Heart right ventricle (tissue), 16 donors: ENCODE measurements at places on chromosomes 2 and 18.

DNA sequence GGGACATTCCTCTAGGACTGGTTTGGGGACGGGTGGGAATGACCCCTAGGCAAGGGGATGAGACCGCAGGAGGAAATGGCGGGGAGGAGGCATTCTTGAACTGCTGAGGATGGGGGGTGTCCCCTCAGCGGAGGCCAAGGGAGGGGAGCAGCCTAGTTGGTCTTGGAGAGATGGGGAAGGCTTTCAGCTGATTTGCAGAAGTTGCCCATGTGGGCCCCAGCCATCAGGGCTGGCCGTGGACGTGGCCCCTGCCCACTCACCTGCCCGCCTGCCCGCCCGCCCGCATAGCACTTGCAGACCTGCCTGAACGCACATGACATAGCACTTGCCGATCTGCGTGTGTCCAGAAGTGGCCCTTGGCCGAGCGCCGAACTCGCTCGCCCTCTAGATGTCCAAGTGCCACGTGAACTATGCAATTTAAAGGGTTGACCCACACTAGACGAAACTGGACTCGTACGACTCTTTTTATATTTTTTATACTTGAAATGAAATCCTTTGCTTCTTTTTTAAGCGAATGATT lies 4.9 kb downstream of the INHBB start:
- DNase-seq = no peak

GRCh38 chr2:181642086-181642485 lies 14.8 kb downstream of the CERKL start:
- DNase-seq = no peak

GRCh38 chr2:198657512-198658121 lies 800.1 kb downstream of the SATB2 start:
- DNase-seq = no peak

DNA sequence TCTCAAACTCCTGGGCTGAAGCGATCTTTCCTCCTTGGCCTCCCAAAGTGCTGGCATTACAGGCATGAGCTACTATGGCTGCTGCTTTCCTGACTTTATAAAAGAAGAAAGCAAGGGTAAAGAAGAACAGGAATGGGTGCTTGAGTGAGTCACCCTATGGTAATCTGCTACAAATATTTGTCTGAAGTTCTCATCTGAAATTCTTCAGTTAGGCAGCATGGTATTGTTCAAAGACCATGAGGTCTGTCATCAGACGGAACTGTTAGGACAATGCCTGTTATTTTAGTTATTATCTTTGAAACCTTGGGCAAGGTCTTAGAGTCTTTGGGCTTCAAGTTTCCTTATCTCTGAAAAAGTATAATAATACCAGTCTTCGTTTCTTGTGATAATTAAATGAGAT lies 695.8 kb downstream of the RNF144A start:
- no peak for DNase-seq

DNA sequence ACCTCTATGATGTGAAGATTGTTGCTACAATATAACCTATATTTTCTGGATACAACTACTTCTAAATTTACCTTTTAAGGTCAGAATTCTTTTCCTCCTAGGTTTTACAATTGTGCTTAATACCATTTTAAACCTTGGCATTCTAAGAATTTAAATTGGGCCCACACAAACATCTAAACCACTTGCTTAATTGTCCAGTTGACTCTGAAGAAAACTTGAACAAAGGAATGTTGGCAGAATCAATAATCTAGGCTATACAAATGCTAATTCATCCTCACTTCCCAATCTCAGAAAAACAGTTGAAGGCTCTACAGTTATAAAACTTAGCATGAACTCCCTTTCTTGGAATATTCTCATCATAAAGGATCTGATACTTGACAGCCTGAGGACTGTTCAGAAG lies 84.3 kb downstream of the RPRM start:
- DNase-seq = no peak

- DNase-seq = no peak
These were observed 156.1 kb downstream of the FAM210A start for GRCh38 chr18:13570216-13570615.

DNA sequence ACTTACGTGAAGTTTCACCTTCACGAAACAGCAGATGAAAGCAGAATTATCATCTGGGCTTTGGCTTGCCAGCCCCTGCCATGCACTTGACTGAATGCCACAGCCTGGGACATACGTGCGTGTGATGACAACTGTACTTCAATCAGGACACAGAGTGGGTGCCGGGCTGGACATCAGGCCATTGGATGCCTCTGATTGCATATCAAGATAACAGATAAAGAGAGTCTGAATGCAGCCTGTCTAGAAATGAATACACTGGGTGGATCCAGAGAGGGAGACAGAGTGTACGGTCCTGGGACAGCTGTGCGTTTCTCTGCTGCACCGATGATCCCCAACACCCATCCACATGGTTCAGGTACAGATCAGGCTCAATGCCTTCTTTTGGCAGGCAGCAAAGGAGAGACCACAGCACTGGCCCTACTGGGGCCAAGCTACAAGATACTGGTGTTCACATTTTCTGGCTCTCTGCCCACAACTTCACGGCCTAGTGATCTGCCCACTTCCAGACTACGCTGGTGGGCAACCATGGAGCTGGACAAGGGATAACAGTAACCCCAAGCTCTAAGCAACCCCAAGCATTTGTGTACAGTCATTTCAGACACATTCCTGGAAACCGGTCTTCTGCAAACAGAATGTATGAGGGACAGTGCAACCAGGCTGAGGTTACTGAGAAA lies 35.6 kb downstream of the FBLN7 start:
- DNase-seq = no peak

- no peak for DNase-seq
These were observed 302.4 kb upstream of the NT5C1B start for GRCh38 chr2:18891600-18892345.

DNA sequence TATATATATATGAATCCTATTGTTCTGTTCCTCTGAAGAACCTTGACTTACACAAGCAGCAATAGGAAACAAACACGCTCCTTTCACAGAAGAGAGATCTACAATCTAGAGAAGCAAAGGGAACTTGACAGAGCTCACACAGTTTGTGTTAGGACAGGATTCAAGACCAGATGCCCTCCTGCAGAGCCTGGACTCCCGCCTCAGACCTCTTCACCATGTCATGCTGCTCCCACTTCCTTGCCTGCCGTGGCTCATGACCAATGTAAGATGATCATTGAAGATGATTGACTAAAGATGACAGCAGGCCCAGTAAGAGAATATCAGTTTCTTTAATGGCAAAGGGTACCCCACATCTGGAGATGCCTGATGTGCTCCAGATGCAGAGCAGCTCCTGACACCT lies 111.2 kb upstream of the AGAP1 start:
- DNase-seq = no peak

DNA sequence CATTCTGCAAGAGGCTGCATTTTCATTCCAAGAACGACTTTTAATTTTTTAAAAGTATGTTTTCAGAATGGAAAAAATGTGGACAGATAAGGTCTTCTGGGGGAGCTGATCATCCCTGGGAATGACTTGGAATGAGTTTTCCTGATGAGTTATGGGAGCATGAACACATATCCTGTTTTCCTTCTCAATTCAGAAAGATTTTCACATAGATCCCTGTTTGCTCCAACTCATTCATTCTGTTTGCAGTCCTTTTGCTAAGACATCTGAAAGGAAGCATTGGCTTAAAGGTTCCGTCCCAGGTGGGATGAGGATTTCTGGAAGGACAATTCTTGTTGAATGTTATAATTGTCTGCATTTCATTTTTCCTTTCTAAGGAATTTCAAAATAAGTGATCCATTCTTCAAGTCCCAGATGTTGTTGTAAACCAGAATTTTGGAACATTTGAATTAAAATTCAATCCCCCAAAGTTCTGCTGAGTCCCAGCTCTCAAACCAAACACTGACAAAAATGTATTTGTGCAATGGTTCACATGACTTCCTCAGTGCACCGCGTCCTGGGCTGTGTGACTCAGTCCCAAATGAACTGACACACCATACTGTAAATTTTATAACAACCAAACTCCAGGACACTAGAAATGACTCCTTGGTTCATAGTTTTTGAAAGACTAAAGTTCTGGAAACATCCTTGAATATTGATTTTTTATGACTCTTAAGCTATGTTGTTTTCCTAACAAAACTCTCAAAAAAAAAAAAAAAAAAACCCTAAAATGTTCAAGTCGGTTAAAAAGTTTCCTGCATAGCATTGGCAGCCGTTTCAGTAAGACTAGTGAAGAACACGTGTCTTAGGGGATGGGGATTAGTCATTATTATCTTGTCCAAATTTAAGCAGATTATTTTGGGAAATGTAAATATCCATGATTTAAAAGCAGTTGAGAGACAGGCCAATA lies 281.8 kb upstream of the TCF4 start:
- DNase-seq = no peak

GRCh38 chr18:26869640-26870039 lies 4.1 kb upstream of the AQP4 start:
- DNase-seq = no peak

DNA sequence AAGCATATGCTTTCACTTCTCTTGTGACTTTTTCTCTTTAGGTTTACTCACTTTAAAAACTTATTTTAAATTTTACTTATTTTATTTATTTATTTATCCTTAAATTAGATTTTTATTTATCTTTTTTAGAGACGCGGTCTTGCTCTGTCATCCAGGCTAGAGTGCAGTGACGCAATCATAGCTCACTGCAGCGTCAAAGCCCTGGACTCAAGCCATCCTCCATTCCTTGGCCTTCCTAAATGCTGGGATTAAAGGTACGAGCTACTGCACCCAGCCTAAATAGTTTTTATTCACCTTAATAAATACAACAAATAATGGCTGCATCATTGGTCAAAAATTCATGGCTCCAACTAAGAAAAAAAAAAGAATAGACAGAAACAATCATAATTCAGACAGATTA lies 415.7 kb upstream of the FIGN start:
- DNase-seq = no peak

GRCh38 chr2:241036397-241036963 lies 38.1 kb downstream of the SNED1 start:
- no peak for DNase-seq

DNA sequence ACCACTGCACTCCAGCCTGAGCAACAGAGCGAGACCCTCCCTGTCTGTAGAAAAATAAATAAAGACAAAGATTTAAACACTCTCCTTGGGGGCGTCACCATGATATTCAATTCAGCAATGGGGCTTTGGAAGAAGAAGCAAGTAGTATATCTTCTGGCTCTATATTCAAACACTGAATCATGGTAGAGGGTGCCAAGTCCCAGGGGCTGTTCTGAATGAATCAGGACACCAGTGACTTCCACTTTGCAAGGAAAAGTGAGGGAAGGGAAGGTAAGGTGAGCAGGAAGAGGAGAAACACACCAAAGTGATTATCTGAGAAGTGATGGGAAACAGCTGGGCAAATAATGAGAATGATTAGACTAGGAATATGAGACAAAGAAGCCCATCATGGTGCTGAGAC lies 80.5 kb downstream of the AAK1 start:
- DNase-seq = no peak

GRCh38 chr18:6547476-6547875 lies 132.8 kb upstream of the L3MBTL4 start:
- DNase-seq = no peak

GRCh38 chr18:63843008-63843407 lies 44.5 kb upstream of the SERPINB2 start:
- DNase-seq = no peak

DNA sequence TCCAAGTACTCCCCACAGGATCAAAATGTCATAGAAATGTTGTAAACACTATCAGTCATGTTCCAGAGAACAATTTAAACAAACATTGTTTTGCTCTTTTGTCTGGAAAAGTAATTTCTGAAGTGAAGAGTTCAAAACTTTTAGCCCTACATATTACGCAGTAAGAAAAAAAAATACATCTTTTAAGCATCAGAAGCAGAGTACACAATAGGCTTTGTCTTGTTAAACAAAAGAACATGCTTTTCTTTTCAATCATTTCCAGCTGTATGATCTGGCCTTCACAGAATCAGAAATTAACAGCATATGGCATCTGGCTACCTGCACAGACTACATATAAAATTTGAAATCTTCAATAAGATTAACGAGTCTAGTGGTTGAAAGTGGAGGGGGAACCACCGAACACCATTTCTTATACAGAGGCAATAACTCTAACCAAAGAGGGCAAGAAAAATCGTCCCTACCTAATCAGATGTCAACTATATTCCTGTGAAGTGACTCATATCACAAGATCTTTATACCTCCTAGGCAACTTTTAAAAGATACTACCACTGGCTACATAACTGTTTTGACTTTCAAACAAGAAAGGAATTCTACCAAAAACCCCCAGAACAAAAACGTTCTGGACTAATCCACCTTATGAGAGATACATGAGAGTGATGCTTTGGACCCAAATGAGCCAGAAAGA lies 149.3 kb downstream of the EXOC6B start:
- no peak for DNase-seq

DNA sequence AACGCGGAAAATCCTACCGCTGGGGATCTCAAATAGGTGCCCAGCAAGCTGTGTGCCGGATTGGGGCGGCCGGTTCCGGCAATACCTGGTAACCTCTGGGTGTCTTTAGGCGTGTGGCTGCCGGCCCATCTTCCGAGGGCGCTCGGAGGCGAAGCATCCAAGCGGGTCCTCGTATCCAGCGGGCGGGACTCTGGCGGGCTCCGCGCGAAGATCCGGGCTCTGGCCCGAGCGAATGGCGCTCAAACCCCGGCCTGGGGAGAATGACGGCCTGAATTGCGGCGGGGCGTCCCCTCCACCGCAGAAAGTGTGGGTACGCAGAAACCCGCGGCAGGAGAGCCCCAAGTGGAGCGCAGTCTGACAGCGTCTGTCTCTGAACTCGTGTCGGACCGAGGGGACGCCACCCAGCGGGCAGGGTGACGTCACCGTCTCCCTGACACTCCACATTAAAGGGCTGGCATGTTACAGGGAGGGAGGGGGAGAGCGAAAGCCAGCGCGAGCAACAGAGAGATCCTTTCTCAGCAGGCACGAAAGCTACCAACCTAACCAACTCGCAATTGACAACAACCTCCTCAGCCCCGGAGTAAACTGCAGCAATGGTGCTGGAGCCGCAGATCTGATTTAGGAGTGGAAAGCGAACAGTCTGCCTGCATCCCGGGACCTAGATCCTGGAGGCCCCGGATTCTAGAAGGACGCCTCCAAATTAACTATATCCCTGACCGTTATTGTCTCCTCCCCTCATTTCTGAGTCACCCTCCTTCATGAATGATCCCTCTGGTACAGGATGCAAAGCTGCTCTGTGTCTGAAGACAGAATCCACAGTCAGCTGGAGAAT lies at the start of gene SKOR2:
SKOR2 (minus strand) TSS at position 372 of the 832 bp plus-strand sequence. CDS start 2,477 bp downstream, outside the sequence.
- no peak for DNase-seq

GRCh38 chr2:159091381-159091780 lies 122.9 kb downstream of the TANC1 start:
- no peak for DNase-seq

GRCh38 chr2:132414081-132414480 lies 2.5 kb upstream of the GPR39 start:
- no peak for DNase-seq

GRCh38 chr2:161976295-161976694 lies 97.7 kb downstream of the DPP4 start:
- no peak for DNase-seq

DNA sequence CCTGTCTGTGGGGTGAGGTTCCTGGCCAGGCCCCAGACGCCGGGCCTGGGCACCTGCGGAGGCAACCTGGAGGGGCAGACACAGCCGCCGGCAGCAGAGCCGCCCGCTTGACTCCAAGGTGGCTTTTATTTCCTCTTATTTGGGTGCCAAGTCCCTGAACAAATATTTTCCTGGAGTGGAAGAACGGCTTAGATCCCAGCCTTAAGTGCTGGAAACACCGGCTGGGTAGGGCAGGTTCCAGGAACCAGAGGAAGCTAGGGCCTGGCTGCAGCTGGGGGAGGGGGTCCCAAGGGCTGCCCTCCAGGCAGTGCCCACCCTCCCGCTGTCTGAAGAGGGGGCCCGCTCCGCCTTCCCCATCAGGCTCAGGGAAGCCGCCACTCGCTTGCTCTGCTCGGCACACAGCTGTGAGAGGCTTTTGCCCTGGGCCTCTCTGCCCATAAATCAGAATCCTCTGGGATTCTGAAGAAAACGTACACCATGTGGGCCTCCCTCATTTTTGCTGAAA lies 28.2 kb downstream of the SDC1 start:
- DNase-seq = no peak
